ENCODE measurements at places on chromosomes 2 and 18. TPM values are rescaled to one million over a fixed set of nuclear protein-coding genes. Genes with fewer than 3 reads are reported as not detected.

GRCh38 chr2:26513261-26513660, 35.3 kb upstream of the OTOF start:
- no peak for DNase-seq

DNA sequence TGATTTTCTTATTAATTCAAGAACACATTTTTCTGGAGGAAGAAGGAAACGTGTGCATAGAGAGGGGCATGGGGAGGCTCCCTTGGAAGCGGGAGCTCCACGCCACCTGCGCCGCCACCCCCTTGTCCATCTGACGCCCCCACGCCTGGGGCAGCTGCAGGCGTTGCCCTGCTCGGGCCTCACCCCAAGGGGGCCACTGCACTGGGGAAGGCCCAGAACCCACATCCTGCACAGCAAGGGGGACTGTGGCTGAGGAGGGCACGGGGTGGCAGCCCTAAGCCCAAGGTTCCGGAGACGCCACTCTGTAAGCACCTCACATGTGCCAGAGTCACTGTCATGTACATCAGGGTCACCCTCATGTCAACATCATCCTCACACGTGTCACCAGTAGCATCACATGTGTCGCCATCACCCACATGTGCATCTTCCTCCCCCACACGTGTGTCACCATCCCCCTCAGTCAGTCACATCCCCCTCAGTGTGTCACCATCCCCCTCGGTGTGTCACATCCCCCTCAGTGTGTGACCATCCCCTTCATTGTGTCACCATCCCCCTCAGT, 486.7 kb upstream of the SALL3 start:
- no peak for DNase-seq

GRCh38 chr2:207796585-207797350, 27.1 kb upstream of the FZD5 start:
- no peak for DNase-seq

The UGT1A10 gene
- not detected for total RNA-seq

The HSBP1L1 gene
- 6.8 TPM for total RNA-seq

DNA sequence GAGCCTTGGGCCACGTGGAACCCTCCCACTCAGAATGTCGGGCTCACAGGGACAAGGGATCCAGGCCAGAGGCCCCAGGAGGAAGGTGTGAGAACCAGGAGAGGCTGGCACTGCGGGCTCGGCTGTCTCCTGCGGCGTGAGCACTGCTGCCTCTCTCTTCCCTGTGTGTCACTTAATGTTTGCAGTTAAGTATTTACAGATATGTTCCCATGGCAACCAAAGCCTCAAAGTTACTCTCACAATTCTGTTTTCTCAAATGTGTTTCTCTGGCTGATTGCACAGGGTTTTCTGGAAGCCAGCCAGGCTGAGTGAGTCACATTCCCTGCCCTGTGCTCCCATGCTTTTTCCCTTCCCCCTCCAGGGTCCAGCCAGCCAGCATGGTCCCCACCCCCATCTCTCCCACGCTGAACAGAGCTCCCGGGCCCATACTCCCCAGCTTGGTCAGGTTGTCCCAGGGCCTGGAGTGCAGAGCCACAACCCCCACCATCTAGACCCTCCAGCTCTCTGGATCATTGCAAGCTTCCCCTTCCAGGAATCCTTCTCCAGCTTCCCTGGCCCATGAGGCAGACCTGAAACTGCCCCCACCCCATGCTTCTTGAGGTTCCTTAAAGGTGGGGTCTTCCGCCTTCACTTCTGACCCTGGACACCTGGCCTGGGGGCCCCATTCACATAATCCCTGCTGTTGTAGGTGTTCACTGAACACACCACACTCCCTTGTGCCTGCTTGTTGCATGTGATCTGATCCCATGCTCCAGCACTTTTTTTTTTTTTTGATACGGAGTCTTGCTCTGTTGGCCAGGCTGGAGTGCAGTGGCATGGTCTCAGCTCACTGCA, 265.9 kb downstream of the CELF4 start:
- DNase-seq = no peak

GRCh38 chr2:29765721-29766120, 155.7 kb downstream of the ALK start:
- no peak for DNase-seq

DNA sequence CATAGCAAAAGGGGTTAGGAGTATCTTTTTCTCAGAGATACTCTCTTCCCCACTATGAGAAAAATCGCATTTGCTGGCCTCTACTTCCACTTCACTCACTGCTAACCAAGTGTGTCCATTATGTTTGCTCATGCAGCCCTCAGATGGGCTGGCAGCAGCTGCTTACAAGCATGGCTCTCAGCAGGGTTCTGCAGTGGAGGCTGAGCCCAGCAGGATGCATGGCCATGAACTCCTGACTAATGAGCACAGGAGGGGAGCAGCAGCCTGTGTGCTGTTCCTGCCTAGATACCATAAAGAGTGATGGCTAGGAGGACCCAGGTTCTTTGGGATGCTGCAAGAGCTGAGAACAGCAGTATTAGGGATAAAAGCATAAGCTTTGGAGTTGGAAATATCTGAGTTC, 316.9 kb upstream of the THSD7B start:
- no peak for DNase-seq

DNA sequence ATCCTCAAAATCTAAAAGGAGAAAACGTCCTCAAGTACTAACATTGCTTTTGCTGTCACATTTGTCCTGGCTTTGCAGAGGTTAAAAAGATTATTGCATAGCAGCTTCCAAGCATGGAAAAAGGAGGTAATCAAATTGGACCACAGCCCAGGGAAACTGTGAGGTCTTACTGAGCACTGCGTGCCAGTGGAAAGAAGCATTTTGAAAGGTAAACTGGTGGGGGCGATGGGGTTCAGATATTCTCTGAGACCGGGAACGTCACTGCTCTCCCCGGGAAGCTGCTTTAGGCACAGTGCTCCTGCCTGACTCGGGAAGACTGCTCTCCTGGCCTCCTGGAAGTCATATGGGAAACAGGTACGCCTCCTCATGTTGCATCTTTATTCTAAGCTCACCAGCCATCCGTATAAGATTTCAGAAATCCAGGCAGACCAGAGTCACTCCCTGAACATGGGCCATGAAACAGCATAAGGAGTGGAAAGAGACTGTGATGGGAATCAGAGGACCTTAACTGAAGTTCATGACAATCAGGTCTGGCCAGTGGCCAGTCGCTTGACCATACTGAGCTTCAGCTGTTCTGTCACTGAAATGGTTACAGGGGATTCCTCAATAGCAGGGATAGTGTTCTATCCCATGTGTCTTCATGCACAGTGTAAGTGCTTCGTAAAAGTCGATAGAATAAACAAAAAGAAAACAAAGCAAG, 284.1 kb downstream of the TRIB2 start:
- no peak for DNase-seq

DNA sequence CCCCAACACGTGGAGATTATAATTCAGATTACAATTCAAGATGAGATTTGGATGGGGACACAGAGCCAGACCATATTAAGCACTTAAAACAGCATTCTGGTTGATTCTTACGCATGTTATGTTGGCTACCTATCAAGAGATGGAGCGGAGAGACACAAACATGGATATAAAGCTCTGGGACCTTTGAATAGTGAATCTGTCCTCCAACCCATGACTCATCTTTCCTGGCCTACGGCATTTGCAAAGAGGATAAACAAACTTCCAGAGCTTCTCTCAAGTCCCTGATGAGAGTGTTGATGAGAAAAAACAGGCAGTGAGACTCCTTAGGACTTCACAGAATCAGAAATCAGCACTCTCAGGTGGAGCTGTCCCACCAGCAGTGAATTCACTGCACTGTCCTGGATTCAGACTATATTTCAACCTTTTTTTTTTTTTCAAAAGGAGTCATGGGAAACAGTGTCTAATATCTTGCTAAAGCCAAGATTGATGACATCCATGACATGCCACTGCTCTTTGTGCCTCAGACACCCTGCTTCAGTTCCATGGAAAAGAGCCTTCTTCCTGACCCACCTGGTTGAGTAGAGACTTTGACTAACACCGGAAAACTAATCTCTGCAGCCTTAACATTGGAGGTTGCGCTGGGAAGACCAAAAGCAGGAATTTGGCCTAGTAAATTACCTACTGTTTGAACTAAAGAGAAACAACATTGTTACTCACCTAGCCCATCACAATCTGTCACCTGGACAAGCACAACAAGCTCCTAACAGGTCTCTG, 62.1 kb upstream of the NPAS2 start:
- no peak for DNase-seq

DNA sequence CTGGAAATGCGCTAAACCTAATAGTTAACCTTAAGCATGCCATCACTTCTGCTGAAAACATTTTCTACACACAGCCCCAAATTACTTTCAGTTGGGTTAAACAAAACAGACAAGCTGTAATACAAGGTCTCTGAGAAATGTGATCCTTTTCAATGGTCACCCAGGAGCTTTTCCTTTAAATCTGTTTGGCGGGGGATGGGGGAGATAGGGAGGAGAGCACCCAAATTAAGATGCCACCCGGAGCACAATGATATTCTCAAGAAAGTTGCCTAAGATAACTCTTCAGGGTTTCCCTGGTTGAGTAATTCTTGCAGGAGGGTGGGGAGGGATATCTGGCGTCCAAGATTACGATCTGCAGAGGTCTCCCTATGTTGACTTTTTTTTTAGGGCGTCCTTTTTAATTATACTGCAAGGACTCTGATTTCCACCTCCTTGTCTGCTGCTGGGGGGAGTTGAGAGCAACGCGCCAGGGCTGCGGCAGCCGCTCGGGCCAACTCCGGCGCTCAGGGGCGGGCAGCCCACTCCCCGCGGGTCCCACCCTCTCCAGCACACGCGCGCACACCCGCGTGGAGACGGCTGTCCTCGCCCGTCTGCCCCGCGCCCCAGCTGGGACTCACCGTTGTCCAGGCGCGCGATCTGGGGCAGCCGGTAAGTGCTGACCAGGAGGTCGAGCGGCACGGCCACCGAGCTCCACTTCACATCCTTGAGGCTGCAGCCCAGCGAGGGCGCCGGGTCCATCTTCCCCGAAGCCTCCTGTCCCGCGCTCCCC, 807 bp downstream of the GAREM1 start:
- DNase-seq = peak; percentile 56

DNA sequence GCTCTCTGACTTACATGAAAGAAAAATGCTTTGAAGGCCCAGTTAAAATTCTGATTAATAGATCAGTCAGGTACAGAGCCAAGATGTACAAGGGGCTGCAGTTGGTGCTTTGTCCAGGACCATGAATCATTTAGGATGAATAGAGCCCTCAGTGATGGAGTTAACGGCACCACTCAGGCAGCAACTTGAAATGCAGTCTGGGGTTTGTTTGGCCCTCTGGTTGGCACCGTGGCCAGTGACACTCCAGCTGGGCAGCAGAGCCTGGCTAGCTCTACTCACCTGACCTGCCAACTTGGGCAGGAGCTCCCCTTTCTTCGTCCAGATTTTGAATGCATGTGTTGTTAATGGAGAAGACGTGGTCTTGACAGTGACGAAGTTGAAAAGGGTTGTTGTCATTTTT, 493.0 kb upstream of the ACVR2A start:
- DNase-seq = no peak

Measured in activated CD4-positive, alpha-beta T cell treated with anti-CD3 and anti-CD28 coated beads, Interleukin-2, amount 10 ng/mL, durations not matched to agents 24 days and 14 days (primary cell).